ENCODE measurements at places on chromosomes 12 and 14. TPM values are rescaled to one million over a fixed set of nuclear protein-coding genes. Genes with fewer than 3 reads are reported as not detected.

DNA sequence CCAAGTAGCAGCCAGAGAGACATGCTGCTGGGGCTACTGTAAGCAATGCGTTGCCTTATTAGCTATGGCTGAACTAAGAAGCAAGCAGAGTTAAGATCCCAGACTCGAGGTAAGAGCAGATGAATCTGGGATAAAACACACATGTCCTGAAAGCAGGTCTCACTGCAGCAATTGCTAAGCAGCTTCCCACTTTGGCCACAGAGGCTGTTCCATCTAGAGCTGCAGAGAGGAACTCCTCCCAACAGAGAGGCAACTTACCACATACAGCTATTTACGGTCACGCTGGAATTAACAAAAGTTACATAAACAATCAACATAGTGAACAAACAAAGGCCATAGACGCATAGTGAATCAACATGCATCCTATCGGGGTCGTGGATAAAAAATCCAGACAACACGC, 90.2 kb downstream of the KSR2 start:
- no peak for DNase-seq

DNA sequence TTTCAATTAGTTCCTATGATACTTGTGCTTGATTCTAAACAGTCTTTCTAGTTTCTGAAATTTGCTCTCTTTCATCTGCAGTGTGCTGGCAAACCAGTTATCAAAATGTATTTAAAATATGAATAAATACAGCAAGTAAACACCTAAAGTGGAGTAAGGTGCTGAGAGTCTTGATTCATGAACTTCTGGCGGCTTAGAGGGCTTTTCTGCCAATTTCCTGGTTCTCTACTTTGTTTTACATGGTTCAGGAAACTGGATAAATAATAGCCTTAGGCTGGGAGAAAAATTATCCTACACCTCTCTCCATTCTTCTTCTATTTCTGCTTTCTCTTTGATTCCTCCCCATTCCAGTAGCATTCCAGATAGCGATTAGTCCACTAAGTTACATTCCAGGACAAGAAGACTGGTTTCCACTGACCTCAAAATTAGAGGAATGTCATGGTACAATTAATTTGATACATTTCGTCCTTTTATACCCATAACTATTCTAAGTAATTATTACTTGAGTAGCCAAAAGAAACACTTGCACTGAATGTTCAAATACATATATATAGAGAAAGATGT, 14.9 kb downstream of the ATP2B1 start:
- no peak for DNase-seq

DNA sequence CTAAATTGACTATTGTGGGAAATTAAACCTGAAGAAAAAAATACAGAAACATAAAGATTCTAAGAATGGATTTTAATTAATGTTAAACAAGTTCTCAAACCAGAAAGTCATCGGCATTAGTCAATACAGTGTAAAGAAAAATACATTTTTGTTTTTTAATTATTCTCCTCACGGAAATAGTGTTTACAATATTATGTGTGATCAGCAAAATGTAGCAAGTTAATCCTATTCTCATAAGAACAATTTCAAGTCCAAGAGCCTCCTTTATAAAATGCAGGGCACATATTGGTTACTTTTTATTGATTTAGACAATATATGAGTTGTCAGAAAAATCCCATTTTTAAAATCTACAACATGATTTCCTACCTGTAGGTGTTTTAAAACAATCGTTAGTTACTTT, 158.0 kb upstream of the MGAT4C start:
- DNase-seq = no peak

The LUM gene
- polyA plus RNA-seq = 60.2 TPM

- DNase-seq = peak; percentile 15
Observed at GRCh38 chr14:87944987-87945604, 47.9 kb downstream of the GALC start.

The COL2A1 gene
- polyA plus RNA-seq = 36.5 TPM

- DNase-seq = no peak
Observed at GRCh38 chr12:6329703-6330064, 12.2 kb downstream of the TNFRSF1A start.

- no peak for DNase-seq
Observed at GRCh38 chr14:101888182-101888581, 76.2 kb upstream of the DYNC1H1 start.

DNA sequence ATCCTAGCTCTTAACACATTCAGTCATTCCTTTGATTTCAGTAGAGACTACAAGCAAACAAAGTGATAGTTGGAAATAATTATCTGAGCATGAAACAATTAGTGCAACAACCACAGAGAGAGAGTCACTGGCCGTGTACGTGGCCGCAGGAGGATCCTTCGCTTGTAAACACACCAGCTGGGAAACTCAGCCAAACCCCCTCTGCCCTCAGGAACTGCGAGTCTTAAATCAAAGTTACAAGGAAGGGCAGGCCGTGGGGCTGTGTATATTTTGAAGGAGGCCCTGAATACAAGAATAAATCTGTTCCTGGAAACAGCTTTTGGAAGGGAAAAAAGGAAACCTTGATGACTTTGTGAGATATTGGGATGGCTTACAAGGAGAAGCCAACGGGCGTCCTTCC, 164.5 kb downstream of the ANO2 start:
- no peak for DNase-seq

The PHLDA1 gene
- 38.9 TPM for polyA plus RNA-seq

DNA sequence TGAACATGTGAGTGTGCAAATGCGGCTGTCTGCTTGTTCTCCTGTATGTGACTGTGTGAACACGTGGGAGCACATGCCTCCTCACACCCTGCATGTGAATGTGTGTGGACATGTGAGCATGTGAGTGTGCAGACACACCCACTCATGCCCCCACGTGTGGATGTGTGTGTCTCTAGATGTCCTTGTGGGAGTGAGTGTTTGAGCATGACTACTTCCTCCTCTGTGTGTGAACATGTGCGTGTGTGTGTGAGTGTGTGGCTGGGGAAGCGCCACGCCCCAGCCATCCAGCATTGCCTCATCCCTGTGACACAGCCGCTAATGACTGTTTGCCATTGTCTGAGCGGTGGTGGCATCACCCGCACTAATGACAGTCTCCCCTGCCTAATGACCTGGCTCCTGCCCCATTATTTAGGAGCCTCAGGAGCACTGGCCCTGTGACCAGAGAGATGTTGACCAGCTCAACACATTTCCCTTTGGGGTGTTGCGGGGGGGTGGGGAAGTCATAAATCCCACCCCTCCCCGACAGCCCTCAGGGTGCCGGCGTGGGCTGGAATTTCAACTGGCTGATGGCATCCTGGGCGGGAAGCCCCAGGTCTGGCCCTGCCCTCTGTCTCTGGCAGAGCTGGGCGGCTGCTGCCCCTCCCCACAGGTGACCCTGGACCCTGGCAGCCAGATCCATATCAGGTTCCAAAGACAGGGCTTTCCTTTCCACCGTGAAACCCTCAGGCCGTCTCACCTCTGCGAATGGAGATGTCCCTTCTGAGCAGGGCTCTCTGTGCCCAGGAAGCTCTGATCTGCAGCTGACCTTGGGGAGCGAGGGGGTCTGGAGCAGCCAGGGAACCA, 11.5 kb upstream of the KRT80 start:
- DNase-seq = no peak

GRCh38 chr14:64812412-64812811, 67.3 kb downstream of the SPTB start:
- no peak for DNase-seq

DNA sequence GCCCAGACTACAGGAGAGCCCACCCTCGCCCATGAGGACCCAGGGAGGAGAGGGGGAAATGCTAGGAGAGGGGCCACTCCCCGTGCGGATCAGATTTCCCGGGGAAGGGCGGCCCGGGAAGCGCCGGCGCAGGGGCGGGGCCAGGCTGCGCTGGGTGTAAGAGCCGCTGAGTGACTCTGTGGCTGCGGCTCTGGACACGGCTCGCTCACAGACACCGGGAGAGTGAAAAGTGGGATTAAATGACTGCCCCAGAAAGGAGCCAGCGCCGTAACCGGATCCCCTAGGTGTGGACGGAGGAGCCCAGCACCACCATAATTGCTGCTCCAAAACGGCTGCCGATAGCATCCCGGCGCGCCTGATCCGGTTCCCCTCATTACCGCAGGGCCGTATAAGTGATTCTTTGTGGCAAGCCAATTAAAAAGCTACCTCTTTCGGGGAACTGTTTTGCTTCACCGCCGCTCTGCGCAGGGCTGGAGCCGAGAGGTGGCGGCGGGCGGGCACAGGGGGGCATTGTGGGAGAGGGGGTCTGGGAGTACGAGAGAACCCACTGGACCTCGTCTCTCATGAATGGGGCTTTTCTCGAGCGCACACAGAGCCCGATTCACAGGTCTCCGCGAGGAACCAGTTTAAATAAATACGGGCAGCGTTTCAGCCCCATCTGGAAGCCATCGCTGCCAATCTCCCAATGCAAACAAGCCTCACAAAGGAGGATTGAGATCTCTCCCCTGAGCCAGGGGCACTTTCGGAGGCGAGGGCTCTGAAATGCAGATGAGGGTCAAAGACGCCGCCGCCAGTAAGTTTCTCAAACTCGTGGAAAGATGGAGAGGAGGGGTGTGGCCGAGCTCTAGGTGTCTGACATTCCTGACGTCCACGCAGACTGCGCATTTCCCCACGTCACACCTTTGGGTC, 2.5 kb downstream of the COL2A1 start:
- no peak for DNase-seq

GRCh38 chr12:459430-460258, at the start of gene B4GALNT3:
TSS of gene B4GALNT3 (plus strand) at chr12:459939. CDS start at chr12:460377, 438 bp downstream.
- DNase-seq = peak; percentile 31

- DNase-seq = no peak
Observed at GRCh38 chr14:53109105-53110041, 43.8 kb downstream of the DDHD1 start.

DNA sequence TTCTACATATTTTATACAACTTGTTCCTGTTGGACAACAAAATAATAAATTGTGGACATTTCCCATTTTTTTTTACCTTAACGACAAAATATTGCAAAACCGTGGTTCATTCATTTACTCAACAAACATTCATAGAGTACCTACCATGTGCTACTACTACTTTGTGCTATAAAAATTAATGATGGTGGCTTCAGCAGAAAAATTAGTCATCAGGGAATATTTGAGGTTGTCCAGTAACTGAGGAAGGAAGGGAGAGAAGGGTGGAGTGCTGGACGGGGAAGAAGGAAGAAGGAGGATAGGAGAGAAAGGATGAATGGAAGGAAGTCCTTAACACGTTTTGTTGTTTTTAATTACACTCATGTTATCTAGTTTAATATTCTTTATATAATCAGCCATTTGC, 53.7 kb downstream of the PPFIBP1 start:
- DNase-seq = no peak

GRCh38 chr12:9742661-9743060, 9.8 kb upstream of the CLECL1 start:
- DNase-seq = no peak

DNA sequence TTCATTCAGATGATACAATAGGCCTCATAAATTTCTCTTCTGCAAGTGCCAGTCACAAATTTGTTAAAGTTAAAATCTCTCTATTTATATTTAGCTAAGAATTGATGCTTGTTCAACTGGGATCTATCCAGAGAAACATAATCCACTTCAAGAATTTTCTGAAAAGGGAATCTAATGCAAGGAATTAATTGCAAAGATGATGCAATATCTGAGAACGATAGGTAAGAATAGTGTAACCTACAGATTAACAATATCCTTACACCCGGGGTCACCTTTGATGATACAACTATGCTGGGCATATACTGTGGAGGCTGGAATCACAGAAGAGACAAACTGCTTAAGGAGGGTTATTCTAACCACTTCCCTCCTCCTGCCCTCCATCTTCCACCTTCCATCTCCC, 295.1 kb downstream of the FOXG1 start:
- no peak for DNase-seq

GRCh38 chr12:119222222-119222951, 43.7 kb downstream of the HSPB8 start:
- DNase-seq = no peak

DNA sequence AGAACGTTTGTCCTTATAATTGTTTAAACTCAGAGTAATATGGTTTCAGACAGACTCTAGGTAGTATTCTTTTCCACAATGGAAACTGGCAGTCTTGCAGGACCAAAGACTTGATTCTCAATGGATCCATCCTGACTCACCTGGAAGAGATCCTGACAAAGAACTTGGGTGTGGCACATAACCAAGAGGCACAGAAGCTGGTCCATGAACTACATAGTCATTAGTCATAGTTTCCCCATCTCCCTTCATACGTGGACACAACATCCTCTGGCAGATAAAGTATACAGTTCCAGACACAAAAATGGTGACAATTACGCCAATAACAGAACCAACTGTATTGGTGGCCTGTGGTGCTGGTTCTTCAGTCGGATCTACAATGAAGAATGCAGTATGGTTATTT, 55.8 kb downstream of the BCL2L14 start:
- no peak for DNase-seq

DNA sequence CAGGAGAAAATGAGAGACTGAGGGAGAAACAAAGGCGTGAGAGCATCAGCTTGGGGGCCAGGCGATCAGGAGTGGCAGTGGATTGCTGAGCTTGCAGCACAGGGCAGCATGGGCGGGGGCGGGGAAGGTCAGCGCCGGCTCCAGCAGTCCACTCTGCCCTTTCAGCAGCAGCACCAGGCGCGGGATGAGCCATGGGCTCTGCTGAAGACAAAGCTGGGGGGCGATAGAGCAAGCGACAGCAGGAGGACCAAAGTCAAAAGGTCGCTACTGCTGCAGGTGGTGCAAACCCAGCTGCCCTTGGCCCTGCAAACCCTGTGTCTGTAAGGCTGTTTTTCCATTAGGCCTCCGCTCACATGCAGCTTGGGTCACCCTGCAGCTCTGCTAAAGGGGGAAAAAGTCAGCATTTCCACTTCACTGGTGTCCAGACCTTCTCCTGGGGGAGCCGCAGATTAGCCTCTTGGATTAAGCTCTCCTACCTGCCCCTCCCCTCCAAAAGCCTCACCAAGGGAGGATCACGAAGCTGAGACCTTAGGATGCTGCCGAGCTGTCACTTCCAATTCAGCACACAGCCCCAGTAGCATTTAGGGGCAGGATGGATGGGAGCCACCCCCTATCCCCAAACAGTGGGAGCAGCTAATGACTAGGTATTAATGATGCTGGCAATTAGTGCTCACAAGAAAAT, 204.8 kb downstream of the DPF3 start:
- DNase-seq = no peak

DNA sequence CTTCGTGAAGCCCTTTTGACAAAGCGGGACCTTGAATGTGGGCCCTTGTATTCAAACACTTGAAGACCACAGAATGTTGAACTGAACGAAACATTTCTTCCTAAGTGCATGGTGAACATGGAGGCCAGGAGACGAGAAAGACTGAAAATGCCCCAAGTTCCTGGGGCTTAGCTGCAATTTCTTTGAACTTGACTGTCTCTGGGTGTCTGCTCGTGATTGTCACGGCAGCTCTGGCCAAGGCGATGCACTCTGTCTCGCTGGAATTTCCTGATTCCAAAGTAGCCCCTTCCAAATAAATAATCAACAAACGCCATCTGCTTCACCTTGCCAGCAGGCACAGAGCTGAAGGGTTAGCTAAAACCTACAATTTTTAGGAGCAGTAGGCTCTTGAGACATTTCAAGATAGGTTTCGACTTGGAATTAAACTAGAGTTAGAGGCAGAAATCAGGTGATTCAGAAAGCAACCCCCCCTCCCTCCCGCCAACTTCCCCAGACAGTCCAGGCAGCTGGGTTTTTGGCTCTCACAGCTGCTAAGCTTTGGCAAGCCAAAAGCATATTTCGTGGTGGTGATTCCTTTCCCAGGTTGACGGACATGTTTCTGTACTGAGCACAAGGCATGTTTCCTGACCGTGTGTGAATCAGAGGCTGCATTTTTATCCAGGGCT, 13.5 kb upstream of the IRF2BPL start:
- DNase-seq = no peak

- no peak for DNase-seq
Observed at GRCh38 chr14:32477396-32477795, 148.3 kb downstream of the AKAP6 start.

- no peak for DNase-seq
Observed at GRCh38 chr12:71601546-71601945, 62.1 kb downstream of the ZFC3H1 start.

The HOXC12 gene
- polyA plus RNA-seq = 0.03 TPM

GRCh38 chr14:52730709-52731111, 744 bp downstream of the STYX start:
- no peak for DNase-seq

Data from right renal pelvis (tissue), 4 donors.